ENCODE measurements at places on chromosomes 2 and 18.
A peak's percentile ranks its signal among the peaks of the same experiment; 100 is the strongest.

DNA sequence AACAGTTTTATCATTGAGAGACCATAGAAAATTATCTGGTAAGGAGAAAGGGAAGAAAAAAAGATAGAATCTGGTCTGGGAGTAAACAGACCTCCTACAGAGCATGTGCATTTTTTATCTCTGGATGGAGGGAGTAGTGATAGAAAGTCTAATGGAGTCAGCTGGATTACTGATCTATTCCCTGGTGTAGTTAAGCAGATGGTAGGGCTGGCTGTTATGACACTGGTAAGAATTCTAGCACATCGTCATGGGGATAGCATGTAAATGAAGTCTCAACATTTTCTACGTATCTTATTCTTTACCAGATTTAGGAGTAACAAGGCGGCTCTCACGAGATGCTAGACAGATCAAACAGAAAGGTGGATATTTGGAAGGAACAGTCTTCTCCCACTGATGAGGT lies 407.4 kb downstream of the NRXN1 start:
- no peak for DNase-seq

GRCh38 chr2:216717491-216717901 lies 22.1 kb upstream of the IGFBP5 start:
- no peak for DNase-seq

DNA sequence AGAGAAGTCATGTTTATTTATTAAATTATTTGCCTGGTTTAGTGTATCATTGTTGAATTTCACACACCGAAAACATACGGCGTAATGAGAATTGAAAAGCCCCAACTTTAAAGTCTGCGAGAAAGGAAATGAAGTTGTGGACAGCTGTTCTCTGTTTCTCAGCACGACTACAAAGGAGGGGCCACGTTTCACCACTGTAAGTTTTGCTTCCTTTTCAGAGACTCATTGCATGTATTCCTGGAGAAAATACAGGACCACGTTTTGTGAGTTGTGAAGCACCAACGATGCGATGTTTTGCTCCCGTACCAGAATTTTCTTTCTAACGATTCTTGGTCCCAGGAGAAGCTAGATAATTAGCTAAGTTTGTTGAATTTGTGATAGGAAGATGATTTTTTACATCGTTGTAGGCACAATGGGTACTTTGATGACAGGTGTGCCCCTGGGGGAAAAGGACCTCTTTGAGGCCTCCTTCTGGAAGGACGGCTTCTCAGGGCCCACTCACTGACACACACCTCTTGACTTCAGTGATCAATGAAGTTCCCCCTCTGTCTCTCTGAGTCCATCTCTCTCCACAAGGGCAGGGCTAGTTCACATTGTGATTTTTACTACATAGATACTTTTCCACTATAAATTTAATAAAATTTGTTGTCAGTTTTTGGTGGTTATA lies 23.7 kb upstream of the ACKR3 start:
- no peak for DNase-seq

GRCh38 chr2:14535156-14535555 lies 97.4 kb upstream of the LRATD1 start:
- DNase-seq, result no peak

GRCh38 chr2:168369031-168369430 lies 87.0 kb upstream of the CERS6 start:
- DNase-seq, result no peak

DNA sequence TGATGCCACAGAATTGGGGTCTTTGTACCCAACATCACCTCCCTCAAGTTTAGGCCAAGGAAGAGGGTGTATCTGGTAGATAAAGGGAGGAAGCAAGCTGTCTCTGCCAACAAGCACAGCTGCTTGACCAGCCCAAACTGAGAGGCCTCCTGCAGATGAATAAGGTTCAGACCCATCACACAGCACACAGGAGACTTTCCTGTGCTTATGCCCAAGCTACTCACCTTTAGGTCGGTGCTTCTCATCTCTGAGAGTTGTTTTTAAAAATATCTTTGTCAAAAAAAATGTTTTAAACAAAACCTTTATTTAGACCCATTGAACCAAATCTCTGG lies 24.7 kb upstream of the SP3 start:
- no peak for DNase-seq

- no peak for DNase-seq
Observed at GRCh38 chr2:217338306-217338916, 478.5 kb upstream of the TNP1 start.

DNA sequence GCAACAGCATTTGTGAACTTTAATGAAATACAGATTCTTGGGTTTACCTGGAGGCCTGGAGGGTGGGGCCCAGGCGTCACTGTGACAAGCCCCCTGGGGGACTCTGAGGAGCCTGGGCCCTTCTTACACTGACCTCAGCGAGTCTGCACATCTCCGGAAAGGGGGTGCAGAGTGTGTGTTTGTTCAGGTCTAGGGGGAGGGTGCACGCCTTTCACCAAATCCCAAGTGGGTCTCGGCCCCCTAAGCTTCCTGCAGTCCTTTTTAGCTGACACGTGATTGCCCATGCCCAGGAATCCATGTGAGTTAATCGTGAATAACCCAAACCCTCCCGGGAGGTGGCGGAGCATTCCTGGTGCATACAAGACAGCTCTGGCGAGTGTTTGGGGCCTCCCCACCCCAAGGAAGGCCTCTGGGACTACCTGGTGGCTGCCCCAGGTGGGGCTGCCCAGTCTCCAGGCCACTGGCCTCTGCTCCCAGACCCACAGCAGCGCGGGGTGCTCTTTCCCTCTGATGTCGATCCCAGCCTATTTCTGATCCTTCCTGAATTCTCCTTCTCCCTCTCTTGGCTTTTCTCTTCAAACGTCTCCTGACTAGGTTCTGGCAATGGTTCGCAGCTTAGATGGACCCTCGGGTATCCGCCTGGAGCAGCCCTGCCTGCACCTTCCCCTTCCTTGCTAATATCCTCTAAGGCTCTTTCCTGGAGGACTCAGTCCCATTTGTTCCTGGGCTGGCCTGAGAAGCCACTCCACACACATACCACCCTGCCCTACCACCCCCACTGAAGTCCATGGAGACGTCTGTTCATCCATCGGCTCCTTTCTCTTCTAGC lies 10.0 kb downstream of the NGEF start:
- DNase-seq, result no peak

GRCh38 chr2:44751754-44752479 lies 189.6 kb upstream of the SIX3 start:
- no peak for DNase-seq

DNA sequence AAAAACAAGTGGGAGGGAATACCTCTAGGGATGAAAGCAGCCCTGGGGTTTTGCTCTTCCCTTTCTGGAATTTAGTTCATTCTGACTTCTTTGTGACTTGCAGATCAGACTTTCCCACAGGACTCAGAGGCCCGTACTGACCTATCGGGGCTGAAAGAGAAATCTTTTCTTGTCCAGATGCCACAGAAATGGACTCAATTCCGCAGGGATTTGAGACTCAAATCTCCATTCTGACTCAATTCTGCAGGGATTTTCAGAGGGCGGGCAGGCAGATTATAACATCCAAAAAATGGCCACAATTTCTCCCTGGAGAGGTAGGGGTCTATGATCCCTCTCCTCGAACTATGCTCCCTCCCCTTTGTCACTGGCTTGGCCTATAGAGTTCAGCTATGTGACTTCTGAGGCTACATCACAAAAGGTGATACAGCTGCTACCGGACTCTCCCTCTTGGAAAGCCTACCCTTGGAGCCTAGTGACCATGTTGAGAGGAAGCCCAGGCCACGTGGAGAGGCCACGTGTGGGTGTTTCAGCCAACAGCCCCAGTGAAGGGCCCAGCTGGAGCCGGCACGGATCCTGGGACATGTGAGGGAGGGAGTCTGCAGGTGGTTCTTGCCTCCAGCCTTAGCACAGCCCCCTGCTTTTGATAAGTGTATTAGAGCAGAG lies 4.8 kb upstream of the EFHD1 start:
- peak; percentile 81 for DNase-seq

DNA sequence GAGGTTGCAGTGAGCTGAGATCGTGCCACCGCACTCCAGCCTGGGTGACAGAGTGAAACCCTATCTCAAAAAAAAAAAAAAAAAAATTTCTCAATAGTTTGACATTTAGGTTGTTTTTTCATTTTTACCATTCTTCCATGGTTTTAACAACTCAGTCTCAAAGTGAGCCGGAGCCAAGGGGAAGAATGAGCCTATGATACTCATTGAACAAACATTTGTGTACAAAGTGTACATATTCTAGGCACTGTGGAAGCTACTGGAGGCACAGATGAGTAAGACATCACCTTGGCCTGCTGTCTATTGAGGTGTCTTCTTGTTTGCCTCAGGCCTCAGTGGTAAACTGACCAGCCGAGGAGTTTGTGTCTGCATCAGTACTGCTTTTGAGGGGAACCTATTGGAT lies 21.9 kb downstream of the CENPO start:
- DNase-seq, result no peak

- DNase-seq, result no peak
Observed at GRCh38 chr2:228590681-228591080, 409.2 kb upstream of the SPHKAP start.

DNA sequence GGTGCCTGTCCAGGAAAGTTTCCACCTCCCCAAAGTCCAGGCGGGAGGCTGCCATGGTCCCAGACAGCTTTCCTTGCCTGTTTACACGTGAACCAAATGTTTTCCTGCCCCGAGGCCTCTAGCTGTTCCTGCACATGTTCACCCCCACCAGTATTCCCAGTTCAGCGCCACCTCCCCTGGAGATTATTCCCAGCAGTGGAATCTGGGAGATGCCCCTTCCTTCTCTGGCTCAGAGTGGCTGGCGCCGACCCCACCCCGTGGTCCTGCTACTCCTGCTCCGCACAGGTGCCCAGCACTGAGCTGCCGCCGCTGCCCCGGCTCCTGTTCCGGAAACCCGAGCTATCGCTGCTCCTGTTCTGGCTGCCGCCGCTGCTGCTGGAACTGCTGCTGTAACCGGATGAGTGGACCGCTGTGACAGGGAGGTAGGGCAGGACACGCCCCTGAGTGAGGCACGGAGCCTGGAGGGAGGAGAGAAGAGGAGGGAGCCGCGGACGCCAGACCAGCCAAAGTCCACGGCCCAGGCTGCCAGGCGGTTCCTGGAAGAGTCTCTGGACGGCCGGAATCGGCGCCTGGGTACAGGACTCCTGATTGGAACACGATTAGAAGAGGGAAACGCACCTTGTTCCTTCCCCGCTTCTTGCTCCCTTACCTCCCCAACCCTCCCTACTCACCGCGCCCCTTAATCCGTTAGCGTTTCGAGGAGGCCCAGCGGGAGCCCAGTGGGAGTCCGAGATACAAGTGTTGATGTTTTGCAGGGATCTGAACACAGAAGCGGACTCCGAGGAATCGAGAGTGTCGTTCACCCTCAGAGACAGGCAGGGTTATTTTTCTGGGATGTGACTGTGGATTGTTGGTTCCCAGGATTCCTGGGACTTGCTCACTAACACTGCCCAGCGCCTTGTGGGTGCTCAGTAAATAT lies at the start of gene PDE11A:
PDE11A (minus strand) TSS at position 395 of the 919 bp plus-strand sequence; CDS start at position 55, 340 bp downstream.
- peak; percentile 72 for DNase-seq

DNA sequence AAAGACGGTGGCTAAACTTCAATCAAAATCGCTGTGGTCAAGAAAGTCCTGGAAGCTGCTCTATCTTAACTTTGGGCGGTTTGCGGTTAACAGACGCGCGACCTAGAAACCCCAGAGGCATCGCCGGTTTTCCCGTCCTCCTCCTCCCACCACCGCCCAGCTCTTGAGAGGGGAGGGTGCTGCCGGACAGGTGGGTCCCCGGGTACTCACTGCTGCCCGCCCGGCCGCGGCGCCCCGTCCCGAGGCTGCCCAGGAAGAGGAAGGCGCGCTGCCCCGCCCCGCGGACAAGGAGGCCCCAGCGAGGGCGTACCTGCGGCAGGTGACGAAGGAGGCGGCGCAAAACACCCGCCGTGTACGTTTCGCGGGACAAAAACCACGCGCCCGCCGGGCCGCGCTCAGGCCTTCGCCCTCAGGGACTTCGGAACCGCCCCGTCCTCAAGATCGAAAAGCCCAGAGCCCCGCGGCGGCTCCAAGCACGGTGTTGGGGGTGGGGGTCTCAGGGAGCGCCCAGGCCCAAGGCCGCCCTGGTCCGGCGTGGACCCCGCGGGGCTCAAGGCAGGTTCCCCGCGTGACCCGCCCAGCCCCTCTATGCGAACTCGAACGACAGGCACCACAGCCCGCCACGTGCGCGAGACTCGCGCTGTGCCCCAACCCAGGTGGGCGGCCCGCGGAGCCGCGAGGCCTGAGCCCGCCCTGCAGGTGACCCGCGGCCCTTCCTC lies at the start of gene SH3YL1:
SH3YL1 (minus strand) TSS at position 259 of the 719 bp plus-strand sequence; CDS start at position 211, 48 bp downstream.
- DNase-seq, result no peak

- no peak for DNase-seq
Observed at GRCh38 chr18:3294435-3295080, 32.6 kb downstream of the MYL12B start.

GRCh38 chr2:113858764-113859163 lies 31.1 kb upstream of the ACTR3 start:
- DNase-seq, result no peak

GRCh38 chr2:238257786-238258700 lies 18.2 kb upstream of the HES6 start:
- DNase-seq, result no peak

DNA sequence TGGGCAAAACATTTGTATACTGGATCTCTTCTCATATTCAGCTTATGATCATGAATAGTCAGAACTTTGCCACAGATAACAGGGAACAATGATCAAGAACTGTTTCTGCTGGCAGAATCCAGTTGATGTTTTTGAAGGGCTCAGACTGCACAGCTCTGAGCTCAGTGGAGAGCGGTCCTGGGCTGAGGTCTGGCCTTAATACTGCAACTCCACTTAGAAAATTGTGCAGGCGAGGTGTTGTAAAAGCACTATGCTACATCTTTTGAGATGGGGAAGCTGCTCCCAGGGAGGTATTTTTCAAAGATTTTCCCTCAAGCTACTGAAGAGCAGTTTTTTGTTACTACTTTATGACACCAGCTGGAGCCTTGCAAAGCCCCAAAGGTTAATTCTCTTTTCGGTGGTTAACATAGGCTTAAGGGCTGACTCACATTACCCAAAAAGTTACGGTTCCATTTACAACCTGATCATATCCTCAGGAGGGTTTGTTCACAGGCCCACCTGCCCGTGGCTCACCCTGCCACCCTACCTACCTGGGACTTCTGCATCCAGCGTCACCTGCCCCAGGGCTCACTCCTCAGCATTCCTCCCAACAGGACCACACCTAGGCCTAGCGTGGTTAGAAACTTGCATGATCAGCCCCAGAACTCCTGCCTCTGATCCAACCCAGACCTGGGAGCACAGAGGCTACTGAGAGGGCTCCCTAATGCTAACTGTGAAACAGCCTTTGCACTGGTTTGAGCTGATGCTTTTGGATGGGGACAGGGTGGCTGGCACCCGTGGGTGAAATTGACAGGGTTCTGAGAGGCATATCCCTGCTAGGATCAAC lies 114.4 kb downstream of the NCK2 start:
- no peak for DNase-seq

DNA sequence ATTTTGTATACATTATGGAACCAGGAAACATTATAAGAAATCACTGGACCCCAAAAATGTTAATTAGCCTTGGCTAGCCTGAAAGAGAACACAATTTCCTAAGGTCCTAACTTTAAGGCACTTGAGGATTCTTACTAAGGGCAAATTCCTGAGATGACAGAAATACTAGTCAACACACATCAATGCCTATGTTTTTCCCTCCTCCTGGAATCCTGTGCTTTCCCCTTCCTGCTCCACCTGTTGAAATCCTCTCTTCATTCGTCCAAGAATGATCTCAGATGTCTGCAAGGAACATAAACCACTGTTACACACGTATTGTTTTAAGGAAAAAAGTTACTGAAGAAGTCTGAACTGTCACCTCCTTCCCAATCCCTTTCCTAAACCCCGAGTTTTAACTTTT lies 21.2 kb upstream of the DARS1 start:
- DNase-seq, result no peak

- DNase-seq, result no peak
Observed at GRCh38 chr2:36650031-36650829, 46.3 kb upstream of the VIT start.

GRCh38 chr2:54899576-54900200 lies 150.6 kb downstream of the RTN4 start:
- no peak for DNase-seq
